HFFc6 (cell line): ENCODE measurements at places on chromosomes 2 and 18. TPM values are rescaled to one million over a fixed set of nuclear protein-coding genes. Genes with fewer than 3 reads are reported as not detected.

DNA sequence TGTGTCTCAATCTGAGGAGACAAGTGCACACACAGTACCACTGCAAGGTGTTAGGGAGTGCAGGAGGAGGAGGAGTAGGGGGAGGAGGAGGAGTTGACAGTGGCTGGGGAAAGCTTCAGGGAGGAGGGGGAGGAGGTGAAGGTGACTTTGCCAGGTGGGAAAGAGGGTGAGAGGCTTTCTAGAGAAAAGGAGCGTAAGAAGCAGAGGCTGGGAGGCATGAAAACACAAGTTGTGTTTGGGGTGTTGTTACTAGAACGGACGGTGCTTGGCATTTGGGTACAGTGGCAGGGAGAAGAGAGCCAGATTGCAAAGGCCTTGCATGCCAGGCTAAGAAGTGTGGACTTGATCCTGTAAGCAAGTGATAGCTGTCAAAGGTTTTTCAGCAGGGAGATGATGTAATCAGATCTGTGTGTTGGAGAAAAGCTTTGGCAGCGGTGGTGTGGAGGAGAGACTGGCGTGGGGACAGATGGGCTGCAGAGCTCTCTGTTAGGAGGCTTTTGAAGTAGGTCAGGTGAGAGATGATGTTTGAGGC lies 16.2 kb downstream of the TANC1 start:
- peaks cover 5% of the 10 kb centered on the region; the same call in 1 of the 2 replicates for H3K36me3 ChIP-seq
- DNase-seq, result no peak
- peaks cover 35% of the 10 kb centered on the region for H3K4me1 ChIP-seq
- H3K27ac ChIP-seq, result no peak overlapping the region
- H3K27me3 ChIP-seq, result peaks cover 2% of the 10 kb centered on the region; the same call in 1 of the 2 replicates
- H3K4me3 ChIP-seq, result no peak overlapping the region

DNA sequence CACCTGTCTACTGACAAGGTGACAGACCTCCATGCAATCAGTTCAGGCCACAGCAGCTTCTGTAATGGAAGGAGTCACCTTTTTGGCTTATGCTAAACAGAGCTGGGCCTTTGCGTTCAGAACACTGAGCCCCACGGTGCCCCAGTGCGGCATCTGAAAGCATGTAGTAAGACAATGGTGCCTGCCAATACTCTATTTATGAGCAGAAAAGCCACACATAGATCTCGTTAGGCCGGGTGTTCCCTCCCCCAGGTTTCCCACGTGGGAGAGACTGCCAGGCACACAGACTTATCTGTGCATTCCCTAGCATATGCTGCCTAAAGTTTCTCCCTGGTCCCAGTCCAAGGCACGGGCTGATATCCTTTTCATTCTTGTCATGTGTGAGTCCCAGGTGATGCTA lies 150.9 kb downstream of the ACTR3 start:
- no peak overlapping the region for H3K27ac ChIP-seq
- H3K4me3 ChIP-seq, result no peak overlapping the region
- no peak for DNase-seq
- peaks cover 14% of the 10 kb centered on the region for H3K27me3 ChIP-seq

DNA sequence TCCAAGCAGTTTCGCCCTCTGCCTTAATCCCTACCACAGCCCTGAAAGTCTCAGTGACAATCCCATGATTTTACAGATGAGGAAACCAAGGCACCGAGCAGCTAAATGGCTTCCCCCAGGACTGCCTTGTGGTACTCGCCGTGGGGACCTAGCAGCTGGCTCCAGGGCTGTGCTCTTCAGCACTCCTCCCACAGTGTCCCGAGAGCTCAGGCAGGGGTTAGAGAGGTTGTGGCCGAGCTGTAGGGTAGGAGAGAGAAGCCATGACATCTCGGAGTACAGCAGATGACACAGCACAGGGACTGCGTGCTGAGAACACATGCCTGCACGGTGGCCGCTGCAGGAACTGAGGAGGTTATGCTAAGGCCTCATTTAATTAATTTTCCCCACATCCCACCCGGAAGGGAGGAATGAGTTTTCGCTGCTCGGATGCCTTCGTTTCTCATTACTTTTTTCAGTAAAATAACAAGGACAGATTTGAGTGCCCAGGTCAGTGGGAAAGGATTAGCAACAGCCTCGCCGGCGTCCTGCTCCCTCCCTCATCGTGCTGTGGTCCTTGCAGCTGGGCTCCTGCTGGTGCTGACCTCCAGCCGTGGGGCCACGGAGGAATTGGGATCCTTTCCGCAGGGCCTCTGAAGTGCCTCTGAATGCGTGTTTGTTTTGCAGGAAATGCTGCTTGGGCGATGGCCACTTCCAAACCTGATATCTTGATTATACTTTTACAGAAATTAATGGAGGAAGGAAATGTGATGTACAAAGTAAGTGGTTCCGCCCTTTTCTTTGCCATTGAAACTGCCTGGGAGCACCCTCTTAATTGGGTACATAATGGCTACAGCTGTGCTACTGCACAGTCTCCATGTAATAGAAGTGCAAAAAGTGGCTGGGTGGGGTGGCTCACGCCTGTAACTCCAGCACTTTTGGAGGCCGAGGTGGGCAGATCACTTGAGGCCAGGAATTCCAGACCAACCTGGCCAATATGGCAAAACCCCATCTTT lies 61.2 kb downstream of the WDSUB1 start:
- H3K4me1 ChIP-seq, result peaks cover 39% of the 10 kb centered on the region
- H3K27ac ChIP-seq, result peak overlapping the region; percentile 86
- H3K36me3 ChIP-seq, result peaks cover 23% of the 10 kb centered on the region
- no peak overlapping the region for H3K4me3 ChIP-seq
- H3K27me3 ChIP-seq, result no peaks in the 10 kb centered on the region
- no peak for DNase-seq

DNA sequence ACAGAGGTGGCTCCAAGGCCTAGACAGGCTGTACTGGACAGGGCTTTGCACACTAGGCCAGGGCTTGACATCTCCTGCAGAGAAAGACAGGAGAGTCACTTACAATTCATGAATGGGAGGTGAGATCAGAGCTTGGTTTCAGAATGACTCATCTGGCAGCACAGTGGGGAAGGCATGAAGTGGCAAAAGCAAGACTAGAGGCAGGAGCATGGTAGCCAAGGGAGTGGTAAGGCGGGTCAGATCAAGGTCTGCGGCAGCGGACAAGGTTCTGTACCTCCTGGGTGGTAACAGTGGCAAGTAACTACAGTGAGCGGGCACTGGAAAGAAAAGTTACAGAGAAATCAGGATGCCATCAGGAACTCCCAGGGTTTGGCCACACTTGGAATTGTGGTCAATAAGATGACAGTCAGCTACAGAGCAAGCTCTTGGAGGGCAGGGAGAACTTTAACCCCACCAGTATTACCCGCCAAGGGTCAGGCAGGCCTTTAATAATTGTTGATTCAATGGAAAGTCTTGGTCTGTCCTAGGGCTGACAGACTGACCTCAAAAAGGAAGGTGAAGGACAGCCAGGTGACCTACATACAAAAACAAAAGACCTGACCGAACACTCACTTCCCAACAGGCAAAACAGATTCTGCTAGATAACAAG lies 5.7 kb downstream of the MCFD2 start:
- H3K4me1 ChIP-seq, result peaks cover 51% of the 10 kb centered on the region
- peaks cover 81% of the 10 kb centered on the region for H3K36me3 ChIP-seq
- H3K27me3 ChIP-seq, result peaks cover 2% of the 10 kb centered on the region
- peak; percentile 87 for DNase-seq

DNA sequence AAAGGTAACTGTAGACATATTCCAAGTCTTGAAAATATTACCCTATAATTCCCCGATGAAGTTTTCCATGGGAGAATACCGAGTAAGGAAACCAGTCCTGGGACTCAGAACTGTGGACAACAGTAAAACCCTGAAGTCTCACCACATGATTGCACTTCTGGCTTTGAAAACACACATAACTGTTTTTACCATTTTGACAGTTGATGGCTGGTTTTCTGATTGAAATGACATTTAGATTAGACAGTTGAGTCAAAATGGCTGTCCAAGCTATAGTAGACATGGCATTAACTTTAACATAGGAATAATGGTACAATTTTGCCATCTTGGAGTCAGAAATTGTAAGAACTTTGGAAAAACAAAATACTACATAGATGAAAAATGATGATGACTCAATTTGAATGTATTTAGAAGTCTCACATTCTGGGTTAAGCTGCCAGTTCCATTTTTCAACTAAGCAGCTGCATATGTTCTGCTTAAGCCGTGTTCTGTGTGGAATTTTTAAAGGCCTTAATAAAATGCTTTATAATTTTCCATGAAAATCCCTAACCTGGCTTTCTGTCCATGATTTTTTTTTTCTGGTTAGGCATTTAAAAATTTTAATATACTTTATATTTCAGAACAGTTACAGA lies 38.3 kb upstream of the WIPF1 start:
- no peak overlapping the region for H3K4me3 ChIP-seq
- peaks cover 15% of the 10 kb centered on the region; the same call in 1 of the 2 replicates for H3K36me3 ChIP-seq

- H3K27ac ChIP-seq, result no peak overlapping the region
- no peak for DNase-seq
- no peaks in the 10 kb centered on the region for H3K36me3 ChIP-seq
- peaks cover 23% of the 10 kb centered on the region for H3K27me3 ChIP-seq
Measured at GRCh38 chr18:79532313-79533007, 136.7 kb downstream of the NFATC1 start.

GRCh38 chr2:175624211-175624761 lies 377.8 kb downstream of the LNPK start:
- no peak overlapping the region for H3K4me3 ChIP-seq
- H3K36me3 ChIP-seq, result peaks cover 8% of the 10 kb centered on the region; the same call in 1 of the 2 replicates
- no peak for DNase-seq
- H3K27me3 ChIP-seq, result no peaks in the 10 kb centered on the region; the same call in none of the 2 replicates
- no peaks in the 10 kb centered on the region for H3K4me1 ChIP-seq

- peak; percentile 19 for DNase-seq
- peak overlapping the region; percentile 54 for H3K27ac ChIP-seq
- no peaks in the 10 kb centered on the region for H3K36me3 ChIP-seq
- H3K4me3 ChIP-seq, result peak overlapping the region; percentile 46
- H3K27me3 ChIP-seq, result peaks cover 2% of the 10 kb centered on the region; the same call in 1 of the 2 replicates
Measured at GRCh38 chr2:102238039-102238756, 51.4 kb downstream of the IL1RL2 start.

DNA sequence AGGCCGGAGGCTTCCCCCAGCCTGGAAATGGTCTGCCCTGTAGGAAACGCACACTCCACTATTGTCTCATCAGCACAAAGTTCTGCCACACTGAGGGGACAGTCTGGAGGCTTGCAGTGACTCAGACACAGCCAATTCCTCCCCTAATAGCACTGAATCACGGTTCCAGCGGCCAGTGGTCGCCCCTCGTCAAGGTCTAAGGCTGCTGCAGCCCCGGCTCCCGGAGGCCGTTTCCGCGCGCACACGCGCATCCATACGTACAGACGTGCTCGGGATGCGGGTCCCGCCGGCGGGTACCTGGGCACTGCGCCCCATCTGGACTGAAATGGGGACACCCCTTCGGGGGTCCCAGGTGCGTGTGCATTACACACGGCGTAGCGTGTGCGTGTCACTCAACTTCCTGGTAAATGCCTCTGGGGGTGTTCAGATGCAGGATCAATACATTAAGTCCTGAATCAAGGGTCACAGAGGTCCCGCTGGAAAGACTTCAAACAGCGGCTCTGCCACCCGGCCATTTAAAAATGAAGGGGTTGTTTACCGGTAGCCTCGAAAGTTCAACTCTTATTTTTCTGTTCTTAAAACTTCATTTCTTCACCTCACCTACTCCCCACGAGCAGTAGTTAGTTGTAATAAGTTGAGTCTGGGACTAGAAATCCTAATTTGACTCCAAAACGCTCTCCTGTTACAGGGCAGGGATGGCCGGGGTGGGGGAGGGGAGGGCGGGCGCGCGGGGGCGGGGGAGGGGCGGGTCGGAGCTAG lies 572 bp upstream of the ZNF516 start:
- H3K4me3 ChIP-seq, result peak overlapping the region; percentile 92
- H3K4me1 ChIP-seq, result peaks cover 16% of the 10 kb centered on the region
- H3K27ac ChIP-seq, result peak overlapping the region; percentile 89
- peak; percentile 37 for DNase-seq
- 0 out of 2 replicates have a peak, but pooled peaks cover 2% of the 10 kb centered on the region for H3K36me3 ChIP-seq

- H3K36me3 ChIP-seq, result no peaks in the 10 kb centered on the region
- no peaks in the 10 kb centered on the region; the same call in 1 of the 2 replicates for H3K27me3 ChIP-seq
- peak overlapping the region; percentile 69 for H3K27ac ChIP-seq
Measured at GRCh38 chr2:34104601-34105000, 505.5 kb upstream of the FAM98A start.

DNA sequence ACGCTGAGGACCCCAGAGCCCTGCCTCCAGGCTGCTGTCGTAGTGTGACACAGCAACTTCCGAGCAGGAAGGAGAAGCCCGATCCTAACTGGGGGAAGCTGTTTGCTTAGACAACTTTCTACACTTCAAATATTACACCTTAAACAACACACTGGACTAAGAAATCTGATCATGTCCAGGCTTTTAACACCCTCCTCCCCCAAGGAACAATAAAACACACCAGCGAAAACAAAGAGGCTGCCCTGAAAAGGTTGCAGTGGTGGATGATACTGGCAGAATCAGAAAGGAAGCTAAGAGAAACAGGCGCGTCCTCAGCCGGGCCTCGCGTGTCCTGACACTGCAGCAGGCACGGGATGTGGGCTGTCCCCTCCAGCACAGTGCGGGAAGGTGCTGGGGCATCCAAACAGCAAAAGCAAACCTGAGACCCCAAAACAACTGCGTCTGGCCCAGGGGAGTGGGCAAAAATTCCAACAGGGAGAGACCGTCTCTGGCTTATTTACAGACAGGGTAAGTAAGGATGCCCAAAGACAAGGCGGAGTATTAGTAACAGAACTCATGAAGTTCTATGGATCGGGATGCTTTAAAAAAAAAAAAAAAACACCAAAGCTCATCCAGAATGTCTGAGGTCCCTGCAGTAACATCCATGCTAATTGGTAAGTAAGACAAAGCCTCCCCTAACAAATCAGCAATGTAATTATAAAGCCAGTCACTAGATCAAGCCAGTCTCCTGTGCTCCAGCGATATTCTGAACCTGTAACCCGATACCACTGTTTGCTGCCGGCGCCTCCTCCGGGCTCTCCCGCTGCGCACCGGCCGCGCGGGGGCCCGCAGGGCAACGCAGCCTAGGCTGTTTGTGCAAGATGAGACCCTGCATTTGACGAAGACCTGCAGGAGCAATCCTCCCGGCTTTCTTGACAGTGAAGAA lies 9.0 kb downstream of the SERTAD2 start:
- DNase-seq, result peak; percentile 78
- H3K4me3 ChIP-seq, result peak overlapping the region; percentile 91
- H3K27me3 ChIP-seq, result no peaks in the 10 kb centered on the region; the same call in 1 of the 2 replicates
- no peaks in the 10 kb centered on the region for H3K36me3 ChIP-seq
- peaks cover 91% of the 10 kb centered on the region for H3K4me1 ChIP-seq

DNA sequence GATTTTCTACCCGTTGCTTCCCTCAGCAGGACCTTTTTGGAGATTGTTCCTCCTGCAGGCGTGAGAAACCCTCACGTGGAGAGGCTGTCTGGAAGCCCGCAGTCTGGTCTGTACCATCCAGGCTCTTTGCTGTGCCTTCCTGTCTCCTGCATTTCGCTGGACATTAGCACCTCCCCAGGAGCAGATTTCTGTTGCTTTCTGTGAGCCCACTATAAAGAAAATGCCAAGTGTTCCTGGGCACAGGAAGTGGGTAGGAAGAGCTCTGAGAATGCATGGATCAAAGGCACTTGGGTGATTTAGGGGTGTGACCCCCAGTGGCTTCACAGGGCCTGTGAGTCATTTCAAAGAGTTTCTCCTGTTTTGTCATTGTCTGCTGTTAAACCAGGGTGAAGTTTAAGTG lies 27.3 kb downstream of the SPTBN1 start:
- no peaks in the 10 kb centered on the region; the same call in 1 of the 2 replicates for H3K27me3 ChIP-seq
- peaks cover 57% of the 10 kb centered on the region for H3K4me1 ChIP-seq
- peaks cover 6% of the 10 kb centered on the region for H3K36me3 ChIP-seq
- peak; percentile 58 for DNase-seq
- H3K4me3 ChIP-seq, result peak overlapping the region; percentile 80

The GDF7 gene
- total RNA-seq, result not detected in 2 replicates

The TGFA gene
- total RNA-seq, result 0.18 to 0.26 TPM in 2 of 3 replicates, not detected in the other

The STPG4 gene
- total RNA-seq, result 0.21 to 0.40 TPM in 2 of 3 replicates, not detected in the other

The CHRNG gene
- not detected in 3 replicates for total RNA-seq

The PTMA gene
- total RNA-seq, result 548 and 777 TPM in 2 replicates

The GPAT2 gene
- total RNA-seq, result 3.1 to 37.8 TPM (median 8.3 TPM) in 3 replicates

The ANKRD36B gene
- 5.0 to 6.9 TPM (median 5.0 TPM) in 3 replicates for total RNA-seq

The TUBA4B gene
- not detected in 3 replicates for total RNA-seq

The HOXD12 gene
- total RNA-seq, result 0.19 TPM in 1 of 3 replicates, not detected in the others

The LONRF2 gene
- total RNA-seq, result not detected in 3 replicates

The COL4A3 gene
- total RNA-seq, result not detected in 3 replicates
